ENCODE measurements at places on chromosomes 12 and 14.

DNA sequence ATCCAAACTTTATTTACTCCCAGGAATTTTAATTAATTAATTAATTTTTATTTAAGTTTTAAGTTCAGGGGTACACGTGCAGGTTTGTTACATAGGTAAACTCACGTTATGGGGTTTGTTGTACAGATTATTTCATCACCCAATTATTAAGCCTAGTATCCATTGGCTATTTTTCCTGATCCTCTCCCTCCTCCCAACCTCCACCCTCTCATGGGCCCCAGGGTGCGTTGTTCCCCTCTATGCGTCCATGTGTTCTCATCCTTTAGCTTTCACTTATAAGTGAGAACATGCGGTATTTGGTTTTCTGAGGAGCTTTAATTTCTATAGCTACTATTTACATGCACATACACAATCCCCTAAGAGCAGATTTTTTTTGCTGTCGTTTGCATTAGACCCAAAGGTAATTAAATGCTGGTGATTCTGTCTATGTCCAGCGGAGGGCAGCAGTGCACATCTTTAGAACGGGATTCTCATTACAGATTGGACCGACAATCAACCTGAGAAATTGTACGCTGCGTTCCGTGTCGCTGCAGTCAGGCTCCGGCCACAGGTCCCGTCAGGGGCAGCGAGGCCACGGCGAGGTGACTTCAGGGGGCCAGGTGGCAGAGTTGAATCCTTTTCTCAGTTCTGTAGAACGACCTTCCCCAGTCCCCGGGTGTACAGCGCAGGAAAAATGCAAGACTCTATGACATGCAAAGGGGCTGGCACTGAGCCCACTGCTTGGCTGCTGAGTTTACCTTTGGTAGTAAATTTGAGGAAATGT, 11.6 kb downstream of the TMEM30B start:
- ATAC-seq, result peak; percentile 65

DNA sequence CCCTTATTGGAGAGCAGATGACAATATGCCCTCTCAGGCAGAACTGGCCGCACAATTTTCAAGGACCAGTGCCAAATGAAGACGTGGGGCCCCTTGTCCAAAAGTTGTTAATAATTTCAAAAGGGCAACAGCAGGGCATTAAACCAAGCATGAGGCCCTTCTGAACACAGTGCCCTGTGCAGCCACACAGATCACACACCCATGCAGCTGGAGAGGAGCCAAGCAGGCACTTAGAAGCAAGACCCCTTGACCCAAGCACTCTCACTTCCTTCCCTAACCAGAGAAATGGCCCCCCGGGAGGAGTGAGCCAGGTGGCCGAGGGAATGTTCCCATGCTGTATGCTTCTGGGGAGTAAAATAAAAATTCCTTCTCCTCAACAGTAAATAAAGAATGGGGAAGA, 114.0 kb upstream of the TMPO start:
- ATAC-seq, result no peak

DNA sequence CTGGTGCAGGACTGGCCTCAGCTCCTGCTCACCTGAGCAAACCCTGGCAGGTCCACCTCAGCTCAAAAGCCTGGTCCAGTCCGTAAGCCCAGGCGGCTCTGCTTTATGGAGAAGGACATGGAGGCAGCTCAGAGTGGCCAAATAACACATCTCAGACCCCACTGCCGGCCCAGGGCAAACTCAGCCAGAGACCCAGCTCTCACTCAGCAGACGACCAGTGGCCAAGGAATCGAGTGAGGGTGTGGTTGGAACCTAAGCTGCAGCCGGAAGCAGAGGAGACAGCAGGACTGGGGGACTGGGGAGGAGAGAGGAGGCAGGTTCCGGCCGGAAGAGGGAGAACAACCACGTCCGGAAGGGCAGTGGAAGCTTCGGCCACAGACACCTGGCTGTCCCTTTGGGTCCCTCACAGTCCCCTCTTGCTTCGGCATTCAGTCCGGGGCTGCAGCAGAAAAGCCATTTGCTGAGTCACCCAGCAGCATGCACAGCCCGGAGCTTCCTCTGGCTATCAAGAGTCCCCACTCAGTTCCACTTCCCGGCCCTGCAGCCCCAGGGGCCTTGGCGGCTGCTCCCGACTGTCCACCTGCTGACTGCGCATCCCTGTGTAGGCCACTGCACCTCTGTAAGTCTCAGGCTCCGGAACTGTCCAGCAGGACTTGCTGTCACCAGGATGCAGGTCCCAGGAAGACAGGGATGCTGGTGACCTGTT, 104.0 kb downstream of the CALM1 start:
- ATAC-seq, result peak; percentile 43

GRCh38 chr14:38286452-38286851, 30.6 kb upstream of the CLEC14A start:
- ATAC-seq, result no peak

DNA sequence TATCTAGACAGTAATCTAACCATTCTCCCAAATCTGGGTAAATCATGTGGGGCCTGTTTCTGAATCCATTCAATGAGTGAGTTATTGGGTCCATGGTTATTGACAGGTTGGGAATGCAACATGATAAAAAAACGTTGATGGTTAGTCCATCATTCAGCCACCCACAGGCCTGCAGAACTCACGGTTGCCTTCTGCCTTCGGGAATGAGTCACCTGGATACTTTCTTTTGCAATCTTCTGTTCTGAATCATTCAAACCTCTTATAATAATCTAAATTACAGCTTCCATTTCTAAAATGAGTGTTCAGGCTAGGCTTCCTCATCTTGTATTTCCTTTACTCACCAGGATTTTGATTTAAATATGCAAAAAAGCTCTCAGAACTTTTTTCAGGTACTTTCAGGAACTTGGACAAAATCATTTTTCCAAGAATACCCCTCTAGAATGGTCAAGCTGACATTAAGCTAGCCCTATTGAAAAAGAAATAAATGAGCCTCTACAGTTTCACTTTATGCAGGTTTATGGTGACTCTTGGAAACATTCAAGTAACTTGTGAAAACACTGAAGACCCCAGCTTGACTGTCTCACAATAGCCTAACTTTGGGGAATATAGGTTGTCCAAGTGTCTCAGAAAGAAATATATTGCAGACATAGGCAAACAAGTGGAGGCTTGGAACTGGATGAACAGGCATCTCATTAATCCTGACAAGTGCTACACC, 94.4 kb downstream of the KCNK10 start:
- no peak for ATAC-seq

DNA sequence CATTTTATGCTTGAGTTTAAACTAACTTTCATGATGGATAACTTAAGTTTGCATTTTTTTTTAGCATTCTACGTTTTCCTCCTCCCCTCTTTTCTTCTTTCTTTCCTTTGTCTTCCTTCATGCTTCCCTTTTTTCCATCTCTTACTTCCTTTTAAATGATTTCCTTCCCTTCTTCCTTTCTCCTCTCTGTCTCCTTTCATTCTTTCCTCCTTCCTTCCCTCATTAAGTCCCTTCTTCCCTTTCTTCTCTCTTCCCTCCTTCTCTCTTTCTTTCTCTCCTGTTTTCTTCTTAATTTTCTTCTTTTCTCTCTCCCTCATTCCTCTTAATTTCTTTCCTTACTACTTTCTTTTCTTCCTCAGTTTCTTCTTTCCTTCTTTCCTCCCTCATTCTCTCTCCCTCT, 376.0 kb downstream of the LRIG3 start:
- no peak for ATAC-seq

- ATAC-seq, result no peak
These were observed 12.3 kb downstream of the GTF2A1 start for GRCh38 chr14:81208489-81208888.

- ATAC-seq, result no peak
These were observed 42.5 kb upstream of the PPP1CC start for GRCh38 chr12:110785240-110785639.

Data from stimulated activated memory B cell treated with anti-CD40 and anti-IgM and Interleukin-4, amounts not matched to agents 10 μg/mL and 1 μg/mL and 100 μg/mL, for 72 hours (primary cell).